ENCODE measurements at places on chromosomes 4 and X.

- peak; percentile 72 for DNase-seq
Measured at GRCh38 chr4:33381816-33382215, 2661.6 kb downstream of the PCDH7 start.

- no peak for DNase-seq
Measured at GRCh38 chrX:72365126-72365525, 59.4 kb upstream of the CITED1 start.

DNA sequence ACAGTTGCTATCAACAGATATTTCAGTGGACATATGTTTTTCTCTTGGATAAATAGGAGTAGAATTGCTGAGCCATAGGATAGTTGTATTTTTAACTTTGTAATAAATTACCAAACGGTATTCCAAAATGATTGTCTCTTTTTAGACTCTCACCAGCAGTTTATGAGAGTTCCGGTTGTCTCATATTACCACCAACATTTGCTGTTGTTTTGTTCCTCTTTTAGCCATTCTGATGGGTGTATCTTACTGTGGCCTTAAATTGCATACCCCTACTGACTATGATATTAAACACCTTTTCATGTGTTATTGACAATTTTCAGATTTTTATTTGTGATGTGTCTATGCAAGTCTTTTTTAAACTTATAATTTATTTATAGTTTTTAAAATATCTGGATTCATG, 39.7 kb downstream of the SNX25 start:
- no peak for DNase-seq

GRCh38 chr4:84782517-84782916, 184.0 kb downstream of the WDFY3 start:
- DNase-seq = no peak

DNA sequence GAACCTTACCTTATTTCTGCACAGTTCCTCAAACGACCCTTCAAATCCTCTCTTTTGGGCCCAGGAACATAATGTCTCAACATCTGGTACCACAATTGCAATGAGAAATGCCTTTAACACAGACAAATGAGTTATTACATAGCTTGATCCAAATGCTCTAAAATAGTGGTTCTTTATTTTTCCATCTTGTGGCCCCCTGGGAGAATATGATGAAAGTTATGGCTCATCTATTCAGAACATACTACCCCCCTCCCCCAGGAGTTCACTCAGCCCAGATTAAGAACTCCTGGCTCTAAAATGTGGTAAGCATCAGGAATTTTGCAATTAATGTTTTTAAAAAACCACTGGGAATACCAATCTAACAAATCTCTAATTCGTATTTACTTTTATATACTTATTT, 23.9 kb upstream of the CENPU start:
- no peak for DNase-seq

- no peak for DNase-seq
Measured at GRCh38 chrX:30904186-30904585, 15.1 kb upstream of the TAB3 start.

DNA sequence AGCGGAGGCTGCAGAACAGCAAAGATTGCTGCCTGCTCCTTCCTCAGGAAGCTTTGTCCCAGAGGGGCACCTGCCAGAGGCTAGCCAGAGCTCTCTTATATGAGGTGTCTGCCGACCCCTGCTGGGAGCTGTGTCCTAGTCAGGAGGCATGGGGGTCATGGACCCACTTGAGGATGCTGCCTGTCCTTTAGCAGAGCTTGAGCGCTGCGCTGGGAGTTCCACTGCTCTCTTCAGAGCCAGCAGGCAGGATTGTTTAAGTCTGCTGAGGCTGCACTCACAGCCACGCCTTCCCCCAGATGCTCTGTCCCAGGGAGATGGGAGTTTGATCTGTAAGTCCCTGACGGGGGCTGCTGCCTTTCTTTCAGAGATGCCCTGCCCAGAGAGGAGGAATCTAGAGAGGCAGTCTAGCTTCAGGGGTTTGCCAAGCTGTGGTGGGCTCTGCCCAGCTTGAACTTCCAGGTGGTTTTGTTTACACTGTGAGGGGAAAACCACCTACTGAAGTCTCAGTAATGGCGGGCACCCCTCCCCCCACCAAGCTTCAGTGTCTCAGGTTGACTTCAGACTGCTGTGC, 10.9 kb downstream of the DCK start:
- peak; percentile 47 for DNase-seq

GRCh38 chr4:55296096-55296495, 49.9 kb upstream of the SRD5A3 start:
- DNase-seq = no peak

GRCh38 chrX:97619499-97619898, 735.8 kb downstream of the RPA4 start:
- DNase-seq = no peak

DNA sequence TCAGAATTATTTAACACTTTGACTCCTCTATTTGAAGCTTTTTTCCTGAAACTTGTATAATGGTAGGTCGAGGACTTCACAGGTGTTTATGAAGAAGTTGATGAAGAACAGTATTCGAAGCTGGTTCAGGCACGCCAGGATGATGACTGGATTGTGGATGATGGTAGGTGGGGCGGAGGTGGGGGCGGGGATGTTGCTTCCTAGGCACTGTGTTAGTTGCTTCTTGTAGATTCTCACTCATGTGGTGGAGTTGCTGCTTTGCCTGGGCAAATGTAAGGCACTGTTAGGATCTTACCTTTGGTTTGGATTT, 9.4 kb downstream of the POLA1 start:
- DNase-seq = no peak

DNA sequence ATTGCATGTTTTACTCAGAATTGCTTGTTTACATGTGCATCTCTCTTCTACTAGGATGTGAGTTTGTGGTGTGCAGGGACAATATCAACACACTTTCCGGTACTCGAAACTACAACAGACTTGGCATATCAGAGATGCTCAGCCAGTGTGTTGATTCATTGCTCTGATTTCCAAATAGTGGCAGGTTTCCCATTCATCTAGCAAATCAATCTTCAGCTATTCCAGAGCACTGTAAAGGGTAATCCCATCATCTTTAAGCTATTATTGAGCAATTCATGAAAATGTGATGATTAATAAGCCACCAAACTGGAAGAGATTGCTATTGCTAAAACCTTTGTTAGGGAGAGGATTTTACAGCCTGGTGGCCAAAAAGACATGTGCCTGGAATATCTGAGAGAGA, 574.2 kb upstream of the CPEB2 start:
- DNase-seq = no peak

- no peak for DNase-seq
Measured at GRCh38 chrX:115177932-115178331, 11.3 kb upstream of the RBMXL3 start.

DNA sequence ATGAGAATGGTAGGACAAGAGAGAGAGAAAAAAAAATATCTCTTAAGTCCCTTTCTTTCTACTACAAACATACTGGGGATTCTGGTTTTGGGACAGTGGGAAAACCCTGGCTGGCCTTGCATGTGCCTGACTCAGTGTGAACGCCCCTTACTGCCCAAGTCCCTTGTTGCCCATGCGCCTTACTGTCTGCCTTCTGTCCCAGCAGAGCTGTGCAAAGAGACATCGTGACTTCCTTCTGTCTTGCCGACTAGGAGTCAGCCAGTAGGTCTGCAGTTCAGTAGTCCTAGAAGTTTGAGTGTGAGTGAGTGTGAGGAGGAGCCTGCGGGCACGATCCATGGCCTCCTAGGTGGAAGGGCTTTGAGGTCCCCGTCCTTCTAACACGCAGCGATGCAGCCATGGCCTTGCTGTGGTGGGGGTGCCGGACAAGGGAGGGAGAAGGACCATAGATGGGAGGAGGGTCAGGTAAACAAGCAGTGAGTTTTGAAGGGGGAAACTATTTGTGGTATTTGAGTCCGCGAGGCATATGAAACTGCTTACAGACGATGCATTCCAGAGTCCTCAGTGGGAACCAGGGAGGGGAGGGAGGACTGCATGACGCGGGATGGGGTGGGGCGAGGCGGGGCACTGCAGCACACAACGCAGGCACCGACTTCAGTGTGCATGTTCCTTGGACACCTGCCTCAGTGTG, at the start of gene XAGE2:
XAGE2 (plus strand) TSS at position 654 of the 688 bp plus-strand sequence. CDS start 994 bp downstream, outside the sequence.
- no peak for DNase-seq

DNA sequence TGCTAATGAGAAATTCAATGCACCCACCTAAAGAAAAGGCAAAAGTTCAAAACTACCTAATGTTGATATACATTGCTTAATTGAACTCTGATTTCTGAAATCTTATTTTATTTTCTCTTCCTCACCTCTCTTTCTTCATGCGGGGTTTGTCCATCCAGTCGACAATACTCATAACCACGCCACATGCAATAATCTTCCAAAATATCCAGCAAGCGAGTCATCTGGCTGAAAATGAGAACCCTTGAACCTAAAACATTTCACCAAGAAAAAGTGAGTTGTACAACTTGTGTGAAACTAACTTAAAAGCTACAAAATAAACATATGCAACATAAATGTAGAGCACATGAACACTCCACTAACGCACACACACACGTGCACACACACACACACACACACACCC, 26.7 kb downstream of the SMARCA1 start:
- no peak for DNase-seq

DNA sequence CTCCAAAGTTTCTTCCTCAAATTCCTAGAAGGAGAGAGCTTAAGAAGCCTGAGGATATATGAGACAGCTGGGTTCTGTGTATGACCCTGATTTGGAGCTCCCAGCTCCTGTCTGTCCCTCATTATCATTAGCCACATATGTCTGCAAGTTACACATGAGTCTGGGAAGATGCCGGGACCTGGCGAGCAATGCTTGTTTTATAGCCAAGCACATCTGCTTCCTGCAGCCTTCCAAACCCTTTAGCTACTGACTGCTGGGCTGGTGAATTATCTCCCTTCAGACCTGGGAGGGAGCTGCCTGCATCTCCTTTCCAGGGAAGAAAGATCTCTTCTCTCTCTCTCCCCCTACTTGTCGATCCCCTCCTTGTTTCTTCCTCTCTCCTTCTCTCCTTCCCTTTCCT, 556.7 kb upstream of the BOD1L1 start:
- peak; percentile 74 for DNase-seq

GRCh38 chr4:94653984-94654609, 103.7 kb upstream of the BMPR1B start:
- no peak for DNase-seq

GRCh38 chr4:163649557-163650091, 155.1 kb downstream of the TMA16 start:
- no peak for DNase-seq

GRCh38 chrX:105475801-105476200, 255.3 kb upstream of the TEX13A start:
- no peak for DNase-seq

DNA sequence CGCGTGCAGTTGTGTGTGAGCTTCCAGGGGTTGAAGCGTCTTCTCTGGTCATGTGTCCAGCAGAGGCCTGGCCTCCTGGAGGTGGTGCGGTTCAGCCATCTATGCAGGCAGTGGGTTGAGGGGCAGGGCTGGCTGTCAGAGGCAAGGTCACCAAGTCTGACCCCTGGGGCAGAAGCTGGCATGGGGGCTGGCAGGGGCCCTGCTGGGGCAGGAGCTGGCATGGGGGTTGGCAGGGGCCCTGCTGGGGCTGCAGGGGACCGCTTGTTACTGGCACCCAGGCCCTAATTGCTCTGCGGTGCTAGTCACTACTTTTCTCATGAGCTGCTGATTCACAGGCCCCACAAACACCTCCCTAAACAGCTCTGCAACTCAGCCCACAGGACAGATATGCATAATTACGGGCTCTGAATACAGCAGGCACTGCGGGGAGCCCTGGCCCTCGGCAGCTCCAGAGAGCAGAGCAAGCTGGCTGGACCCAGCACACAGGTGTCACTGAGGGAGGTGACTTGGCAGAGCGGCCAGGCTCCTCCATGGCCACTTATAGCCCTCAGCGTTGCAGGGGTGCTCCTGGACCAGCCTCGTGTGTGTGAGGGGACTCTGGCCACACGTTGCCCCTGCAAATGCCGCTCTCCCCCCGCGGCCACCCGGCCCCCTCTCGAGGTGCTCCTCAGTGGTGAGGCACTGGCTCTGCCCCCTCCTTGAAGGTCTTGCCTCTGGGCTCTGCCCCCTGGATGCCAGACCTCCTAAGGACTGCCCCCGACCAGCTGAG, 32.7 kb downstream of the CPLX1 start:
- DNase-seq = no peak

DNA sequence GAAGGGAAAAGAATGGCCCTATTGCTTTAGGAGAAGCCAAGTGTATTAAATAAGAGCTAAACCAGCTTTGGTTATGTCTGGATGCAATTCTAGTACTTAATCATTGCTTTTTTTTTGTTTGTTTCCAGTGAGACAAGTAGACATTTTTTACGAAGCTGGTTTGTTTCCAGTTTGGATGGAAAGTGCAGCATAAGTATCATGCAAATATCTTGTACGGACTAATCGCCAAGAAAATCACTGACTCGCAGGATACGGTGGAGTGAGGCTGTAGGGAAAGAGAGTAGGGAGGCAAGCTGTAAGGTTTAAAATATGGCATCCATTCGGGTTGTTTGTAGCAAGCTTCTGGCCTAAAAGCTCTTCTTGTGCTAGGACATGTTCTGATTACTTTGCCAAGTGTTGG, 64.8 kb downstream of the HPGD start:
- no peak for DNase-seq

Data from NCI-H524 (cell line).